MG63 (cell line): ENCODE measurements at places on chromosomes 11 and 22. TPM values are rescaled to one million over a fixed set of nuclear protein-coding genes. Genes with fewer than 3 reads are reported as not detected.

GRCh38 chr22:39710380-39711150 is 140.0 kb downstream of the CACNA1I start:
- DNase-seq = no peak

DNA sequence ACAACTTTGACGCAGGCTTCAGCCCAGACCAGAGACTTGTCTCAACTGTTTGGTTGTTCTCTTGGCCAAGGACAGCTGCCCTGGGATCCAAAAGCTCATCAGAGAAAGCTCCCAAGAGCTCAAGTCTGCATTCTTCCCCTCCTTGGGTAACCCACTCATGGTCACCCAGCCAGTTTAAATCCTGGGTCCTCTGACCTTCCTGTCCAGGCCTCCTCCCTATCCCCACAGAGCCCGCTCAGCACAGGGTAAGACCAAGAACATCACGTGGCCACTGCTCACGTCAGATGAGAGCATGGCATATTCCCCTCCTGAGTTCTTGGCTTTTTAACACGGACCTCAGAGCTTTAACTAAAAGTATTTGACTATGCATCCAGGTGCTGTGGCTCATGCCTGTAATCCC is 25.8 kb downstream of the TSKU start:
- no peak for DNase-seq

DNA sequence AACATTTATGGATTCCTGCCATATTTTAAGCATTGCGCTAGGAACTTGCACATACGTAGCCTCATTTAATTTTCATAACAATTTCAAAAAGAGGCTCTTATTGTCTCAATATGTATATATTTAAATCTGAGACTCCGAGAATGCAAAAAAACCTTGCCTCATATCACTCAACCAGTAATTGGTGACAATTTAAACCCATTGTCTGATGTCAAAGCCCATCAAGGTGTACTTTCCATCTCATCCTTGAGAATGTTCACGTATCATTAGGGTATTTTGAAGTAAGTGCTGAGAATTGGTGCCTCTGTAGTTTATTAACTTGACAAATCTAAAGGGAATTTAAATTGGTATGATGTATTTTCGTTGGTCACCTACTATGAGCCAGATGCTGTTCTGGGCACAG is 136.5 kb downstream of the FAM76B start:
- DNase-seq = no peak

DNA sequence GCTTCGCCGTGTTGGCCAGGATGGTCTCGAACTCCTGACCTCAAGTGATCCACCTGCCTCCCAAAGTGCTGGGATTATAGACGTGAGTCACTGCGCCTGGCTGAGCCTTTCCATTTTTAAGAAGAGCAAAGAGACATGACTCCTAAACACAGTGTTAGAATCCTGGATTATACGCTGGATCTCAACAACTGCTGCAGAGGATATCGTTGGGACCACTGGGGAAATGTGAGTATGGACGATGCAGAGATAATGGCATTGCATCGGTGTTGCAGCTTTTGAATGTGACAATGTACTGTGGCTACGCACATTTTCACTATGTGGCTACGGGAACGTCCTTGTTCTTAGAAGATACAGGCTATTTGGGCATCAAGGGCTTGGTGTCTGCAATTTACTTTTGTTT is 6.2 kb downstream of the MRGPRF start:
- no peak for DNase-seq

Gene APOA1
- total RNA-seq = not detected in 2 replicates

GRCh38 chr11:23732026-23732425 is 764.8 kb upstream of the LUZP2 start:
- no peak for DNase-seq

GRCh38 chr11:68709062-68709461 is 24.7 kb downstream of the GAL start:
- DNase-seq = no peak

- no peak for DNase-seq
These were observed 81.6 kb upstream of the SORL1-AS1 start for GRCh38 chr11:121534131-121535093.

Gene NNMT
- total RNA-seq = 377 and 715 TPM in 2 replicates

Gene SMTNL1
- not detected in 2 replicates for total RNA-seq

- DNase-seq = no peak
These were observed 12.8 kb downstream of the ETS1 start for GRCh38 chr11:128574576-128575011.

DNA sequence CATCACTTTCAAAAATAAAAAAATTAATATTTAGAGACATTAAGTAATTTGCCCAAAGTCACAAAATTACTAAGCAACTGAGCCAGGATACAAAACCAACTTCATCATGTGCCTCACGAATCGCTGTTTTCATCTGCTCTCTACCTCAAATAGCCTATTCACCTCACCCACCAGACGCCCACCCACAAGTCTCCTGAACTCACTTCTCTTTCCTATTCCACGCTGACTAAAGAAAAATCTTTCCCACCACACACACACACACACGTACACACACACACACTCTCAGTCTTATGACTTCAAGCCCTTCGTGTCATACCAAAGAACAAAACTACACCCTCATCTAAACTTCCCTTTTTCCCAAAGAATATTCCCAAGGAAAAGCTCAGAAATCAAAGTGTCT is 2.2 kb downstream of the OR8B12 start:
- no peak for DNase-seq

DNA sequence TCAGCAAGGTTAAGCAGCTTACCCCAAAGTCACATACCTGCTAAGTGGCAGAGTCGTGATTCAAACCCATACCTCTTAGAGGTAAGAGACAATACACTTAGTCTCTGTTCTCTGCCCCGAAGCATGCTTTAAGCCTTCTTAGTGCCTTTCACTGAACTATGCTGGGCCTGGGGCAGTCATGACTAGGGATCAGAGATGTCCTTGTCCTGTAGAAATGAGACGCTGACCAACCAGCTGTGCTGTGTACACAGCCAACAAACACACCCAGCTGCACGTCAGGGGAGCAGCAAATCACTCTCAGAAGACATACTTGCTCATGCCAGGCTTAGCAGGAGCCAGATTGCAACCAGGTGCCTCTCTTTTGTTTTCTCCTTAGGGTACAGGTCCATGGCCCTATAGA is 255.7 kb downstream of the BUD13 start:
- DNase-seq = no peak
